ENCODE measurements at places on chromosomes 1 and 21.

DNA sequence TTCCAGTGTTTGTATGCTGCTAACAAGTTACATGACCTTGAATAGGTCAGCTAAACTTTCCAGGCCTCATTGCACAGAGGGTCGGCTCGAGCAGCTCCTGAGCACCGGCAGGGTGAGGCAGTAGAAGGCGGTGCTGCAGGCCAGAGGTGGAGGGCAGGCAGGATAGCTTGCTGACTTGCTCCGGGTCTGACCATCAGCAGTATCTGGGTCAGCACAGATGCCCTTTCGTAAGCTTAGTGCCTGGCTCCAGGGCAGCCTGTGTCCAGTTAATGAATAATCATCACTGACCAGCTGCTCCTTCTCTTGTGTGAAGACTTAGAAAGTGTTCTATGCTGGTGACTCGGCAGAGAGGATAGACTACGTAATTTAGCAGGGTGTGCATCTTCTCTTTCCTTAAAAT is 6.9 kb downstream of the MAPKAPK2 start:
- no peak overlapping the region for H3K4me3 ChIP-seq
- peaks cover 10% of the 10 kb centered on the region for H3K4me1 ChIP-seq
- no peaks in the 10 kb centered on the region for H3K27me3 ChIP-seq
- no peak overlapping the region for H3K27ac ChIP-seq

GRCh38 chr21:35189077-35189863 is 140.2 kb upstream of the RUNX1 start:
- no peak overlapping the region for H3K27ac ChIP-seq
- no peaks in the 10 kb centered on the region for H3K27me3 ChIP-seq

DNA sequence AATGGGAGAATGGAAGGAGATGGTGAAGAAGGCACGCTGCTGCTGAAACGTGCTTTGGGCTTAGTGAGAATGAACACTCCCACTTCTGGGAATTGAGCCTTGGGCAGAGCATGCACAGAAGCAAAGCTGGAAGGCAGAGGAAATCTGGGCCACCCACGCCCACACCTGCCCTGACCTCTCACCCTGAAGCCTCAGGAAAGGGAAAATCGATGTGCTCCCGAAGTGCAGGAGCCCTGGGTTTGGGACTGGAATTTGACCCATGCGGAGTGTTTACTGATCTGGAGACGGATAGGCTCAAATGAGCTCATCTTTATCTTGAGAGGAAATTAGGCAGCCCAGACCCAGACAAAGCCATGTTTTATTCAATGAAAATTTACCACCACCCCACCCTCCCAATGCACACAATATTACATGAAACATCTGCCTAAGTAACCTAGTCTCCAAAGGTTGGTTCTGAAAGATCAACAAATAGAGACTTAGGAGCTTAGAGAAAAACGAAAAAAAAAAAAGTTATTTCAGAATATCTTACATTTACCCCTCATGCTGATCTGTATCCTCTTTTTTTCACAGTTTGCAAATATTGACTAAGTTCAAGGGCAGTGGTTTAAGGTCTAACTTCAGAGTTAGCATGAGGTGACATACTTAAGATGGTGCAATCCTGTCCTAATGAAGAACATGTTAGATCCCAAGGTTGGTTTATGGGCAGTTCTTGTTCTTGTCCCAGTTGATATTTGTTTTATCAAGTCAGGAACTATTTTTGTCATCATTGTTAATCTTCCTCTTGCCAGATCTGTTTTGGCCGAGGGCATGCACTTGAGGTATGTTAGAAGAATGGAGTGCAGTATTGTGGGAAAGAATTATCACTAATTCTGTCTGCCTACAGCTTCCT is 63.0 kb downstream of the PROX1 start:
- no peaks in the 10 kb centered on the region for H3K27me3 ChIP-seq
- no peak overlapping the region for H3K4me3 ChIP-seq

GRCh38 chr1:51924455-51924854 is 45.9 kb upstream of the NRDC start:
- H3K27me3 ChIP-seq, result no peaks in the 10 kb centered on the region
- no peaks in the 10 kb centered on the region for H3K4me1 ChIP-seq
- no peak overlapping the region for H3K27ac ChIP-seq
- no peaks in the 10 kb centered on the region for H3K36me3 ChIP-seq
- DNase-seq, result no peak

GRCh38 chr1:8137481-8138244 is 111.6 kb upstream of the ERRFI1 start:
- no peak overlapping the region for H3K4me3 ChIP-seq
- DNase-seq, result no peak
- H3K36me3 ChIP-seq, result no peaks in the 10 kb centered on the region
- no peaks in the 10 kb centered on the region for H3K4me1 ChIP-seq
- no peaks in the 10 kb centered on the region for H3K27me3 ChIP-seq
- H3K27ac ChIP-seq, result no peak overlapping the region

DNA sequence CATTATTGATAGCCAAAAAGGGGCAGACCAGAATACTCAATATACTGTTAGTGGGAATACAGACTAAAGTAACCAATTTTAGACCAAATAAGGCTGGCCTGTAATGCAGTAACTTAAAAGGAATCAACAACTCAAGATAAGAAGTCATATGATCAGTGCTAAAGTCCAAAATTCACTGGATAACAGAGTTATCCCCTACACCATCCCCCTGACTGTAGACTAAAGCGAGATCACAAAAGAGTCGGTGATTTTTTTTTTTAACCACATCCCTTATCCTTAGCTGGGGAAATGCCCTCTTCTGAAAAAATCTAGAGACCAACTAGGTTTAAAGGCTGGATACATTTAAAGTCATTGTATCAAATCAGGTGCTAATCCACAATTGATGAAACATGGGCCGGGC is 7.7 kb downstream of the UBR4 start:
- H3K27me3 ChIP-seq, result no peaks in the 10 kb centered on the region
- H3K36me3 ChIP-seq, result peaks cover 38% of the 10 kb centered on the region
- H3K27ac ChIP-seq, result no peak overlapping the region
- H3K4me3 ChIP-seq, result no peak overlapping the region
- H3K4me1 ChIP-seq, result peaks cover 4% of the 10 kb centered on the region

- no peak overlapping the region for H3K4me3 ChIP-seq
- DNase-seq, result no peak
- no peak overlapping the region for H3K27ac ChIP-seq
- H3K27me3 ChIP-seq, result no peaks in the 10 kb centered on the region
These were observed 2.1 kb downstream of the TIE1 start for GRCh38 chr1:43302721-43303470.

GRCh38 chr1:24364975-24365678 is 46.0 kb downstream of the GRHL3 start:
- H3K36me3 ChIP-seq, result no peaks in the 10 kb centered on the region
- no peaks in the 10 kb centered on the region for H3K27me3 ChIP-seq
- DNase-seq, result no peak

DNA sequence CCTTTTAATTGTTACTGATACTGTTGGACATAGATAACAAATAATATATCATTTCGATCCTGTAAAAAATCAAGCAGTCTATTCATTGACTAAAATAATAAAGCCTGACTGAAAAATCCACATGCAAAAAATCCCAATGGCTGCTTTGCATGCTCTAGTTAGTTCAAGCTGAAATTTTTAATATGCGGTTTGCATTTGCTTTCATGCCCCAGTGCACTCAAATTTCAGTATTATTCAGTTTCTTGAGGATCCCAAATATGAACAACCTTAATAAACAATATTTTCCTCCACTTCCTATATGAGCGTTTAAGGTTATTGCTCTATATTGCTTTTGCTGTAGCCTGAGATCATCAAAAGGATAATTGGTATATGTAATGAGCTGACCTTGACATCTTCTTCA is 75.1 kb upstream of the DPH5 start:
- H3K36me3 ChIP-seq, result no peaks in the 10 kb centered on the region
- no peak overlapping the region for H3K27ac ChIP-seq
- DNase-seq, result no peak

DNA sequence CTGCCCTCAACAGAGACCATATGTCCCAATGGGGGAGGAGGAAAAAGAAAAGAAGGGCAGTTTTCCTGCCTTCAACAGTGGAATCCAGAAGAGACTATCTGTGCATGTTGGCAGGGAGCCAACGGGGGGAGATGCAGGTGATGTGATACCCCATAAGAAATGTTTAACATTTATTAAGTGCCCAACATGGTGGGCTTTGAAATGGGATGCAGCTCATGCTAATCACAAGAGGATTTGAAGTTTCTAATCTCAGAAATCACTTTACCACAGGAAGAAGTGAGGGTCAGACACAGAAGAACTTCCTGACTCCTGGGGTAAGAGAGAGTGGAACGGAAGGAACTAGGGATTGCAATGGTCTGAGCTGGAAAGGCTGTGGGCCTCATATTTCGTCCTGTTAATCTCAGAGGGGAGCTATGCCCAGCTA is 16.2 kb downstream of the CSRP1 start:
- H3K27me3 ChIP-seq, result no peaks in the 10 kb centered on the region
- H3K4me1 ChIP-seq, result no peaks in the 10 kb centered on the region
- DNase-seq, result no peak
- H3K36me3 ChIP-seq, result peaks cover 74% of the 10 kb centered on the region
- no peak overlapping the region for H3K4me3 ChIP-seq

DNA sequence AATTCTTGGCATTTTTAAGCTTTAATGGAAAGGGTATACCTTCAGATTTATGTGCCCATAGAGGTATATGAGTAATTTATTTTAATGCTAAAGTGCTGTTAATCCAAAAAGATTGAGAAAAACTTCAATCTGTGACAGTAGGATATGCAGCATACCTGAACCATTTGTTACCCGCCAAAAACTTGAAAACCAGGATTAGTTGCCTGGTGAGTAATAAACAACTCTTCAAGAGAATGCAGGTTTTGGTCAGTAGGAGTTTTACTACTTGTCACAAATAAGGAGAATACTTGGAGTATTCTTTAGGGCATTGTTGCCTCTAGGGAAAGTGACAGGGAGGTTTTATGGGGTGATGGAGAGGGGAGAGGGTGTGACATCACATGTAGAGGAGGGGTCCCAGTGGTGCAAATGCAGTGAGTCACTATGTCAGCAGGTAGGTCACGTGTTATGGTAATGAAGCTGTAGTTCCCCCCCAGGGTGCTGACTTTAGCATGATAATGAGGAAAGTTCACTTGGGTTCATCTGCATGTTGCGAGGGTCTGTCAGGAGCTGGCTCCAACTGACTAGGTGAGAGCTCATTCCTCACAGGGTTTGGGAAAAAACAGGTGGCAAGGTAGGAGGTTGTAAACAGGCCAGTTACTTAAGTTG is 23.1 kb downstream of the USP25 start:
- no peak overlapping the region for H3K4me3 ChIP-seq
- DNase-seq, result no peak
- H3K36me3 ChIP-seq, result no peaks in the 10 kb centered on the region
- peaks cover 11% of the 10 kb centered on the region for H3K4me1 ChIP-seq
- H3K27me3 ChIP-seq, result no peaks in the 10 kb centered on the region
- H3K27ac ChIP-seq, result no peak overlapping the region

DNA sequence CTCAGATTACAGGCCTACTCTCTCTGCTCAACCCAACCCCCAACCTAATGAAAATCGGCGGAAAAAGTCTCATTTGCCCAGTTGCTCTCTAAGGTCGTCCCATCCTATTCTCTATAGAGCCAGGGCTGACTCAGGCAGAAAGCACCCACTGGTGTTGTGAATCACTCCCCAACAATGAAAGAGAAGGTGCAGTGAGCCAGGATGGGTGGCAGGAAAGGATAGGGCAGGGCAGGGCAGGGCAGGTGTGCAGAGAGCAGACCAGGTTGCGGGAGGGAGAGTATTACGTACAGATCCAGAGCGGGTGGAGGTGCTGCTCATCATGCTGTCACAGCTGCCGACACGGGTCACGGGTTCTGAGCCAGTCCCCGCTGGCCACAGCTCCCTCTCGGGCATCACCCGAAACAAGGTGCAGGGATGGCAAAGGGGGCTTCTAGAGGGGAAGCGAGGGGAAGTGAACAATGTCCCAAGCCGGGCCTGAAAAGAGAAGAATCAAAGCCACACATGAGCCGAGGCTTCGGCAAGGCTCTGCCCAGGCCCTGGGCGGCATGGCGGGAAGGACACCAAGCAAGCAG is 5.3 kb downstream of the C1orf116 start:
- H3K4me3 ChIP-seq, result no peak overlapping the region
- H3K27me3 ChIP-seq, result peaks cover 3% of the 10 kb centered on the region
- no peak for DNase-seq

DNA sequence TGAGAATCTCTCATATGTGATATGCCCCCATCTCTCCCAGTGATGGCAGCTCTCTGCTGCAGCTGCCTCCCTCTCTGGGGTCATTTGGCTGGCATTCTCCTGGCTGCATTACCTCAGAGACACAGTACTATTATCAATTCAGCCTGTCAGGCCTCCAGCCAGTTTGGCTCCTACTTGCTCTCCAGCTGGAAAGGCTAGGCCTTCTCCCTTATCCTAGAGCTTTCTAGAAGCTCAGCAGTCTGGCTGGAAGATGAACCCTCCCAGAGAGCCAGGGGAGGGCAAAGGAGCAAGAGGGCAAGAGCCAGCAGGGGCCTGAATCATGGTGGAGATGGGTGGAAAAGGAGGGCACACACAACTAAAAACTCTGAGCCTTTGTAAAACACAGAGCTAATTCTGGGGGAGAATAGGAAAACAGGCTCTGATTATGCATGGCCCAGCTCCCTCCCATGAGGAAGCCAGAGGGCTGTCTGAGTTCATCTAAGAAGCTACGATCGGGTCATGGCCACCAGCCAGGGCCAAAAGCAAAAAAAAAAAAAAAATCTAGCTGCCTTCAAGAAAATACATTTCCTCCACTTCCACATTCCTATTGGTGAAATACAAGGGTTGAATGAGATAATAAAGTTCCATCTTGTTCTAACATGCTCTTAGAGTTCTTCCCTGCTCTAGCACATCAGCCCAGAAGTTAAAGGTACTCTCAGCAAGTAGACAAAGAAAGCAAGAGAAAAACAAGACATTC is 8.8 kb downstream of the LAMB3 start:
- no peaks in the 10 kb centered on the region for H3K27me3 ChIP-seq
- H3K4me3 ChIP-seq, result no peak overlapping the region
- DNase-seq, result no peak
- H3K36me3 ChIP-seq, result no peaks in the 10 kb centered on the region
- no peak overlapping the region for H3K27ac ChIP-seq

DNA sequence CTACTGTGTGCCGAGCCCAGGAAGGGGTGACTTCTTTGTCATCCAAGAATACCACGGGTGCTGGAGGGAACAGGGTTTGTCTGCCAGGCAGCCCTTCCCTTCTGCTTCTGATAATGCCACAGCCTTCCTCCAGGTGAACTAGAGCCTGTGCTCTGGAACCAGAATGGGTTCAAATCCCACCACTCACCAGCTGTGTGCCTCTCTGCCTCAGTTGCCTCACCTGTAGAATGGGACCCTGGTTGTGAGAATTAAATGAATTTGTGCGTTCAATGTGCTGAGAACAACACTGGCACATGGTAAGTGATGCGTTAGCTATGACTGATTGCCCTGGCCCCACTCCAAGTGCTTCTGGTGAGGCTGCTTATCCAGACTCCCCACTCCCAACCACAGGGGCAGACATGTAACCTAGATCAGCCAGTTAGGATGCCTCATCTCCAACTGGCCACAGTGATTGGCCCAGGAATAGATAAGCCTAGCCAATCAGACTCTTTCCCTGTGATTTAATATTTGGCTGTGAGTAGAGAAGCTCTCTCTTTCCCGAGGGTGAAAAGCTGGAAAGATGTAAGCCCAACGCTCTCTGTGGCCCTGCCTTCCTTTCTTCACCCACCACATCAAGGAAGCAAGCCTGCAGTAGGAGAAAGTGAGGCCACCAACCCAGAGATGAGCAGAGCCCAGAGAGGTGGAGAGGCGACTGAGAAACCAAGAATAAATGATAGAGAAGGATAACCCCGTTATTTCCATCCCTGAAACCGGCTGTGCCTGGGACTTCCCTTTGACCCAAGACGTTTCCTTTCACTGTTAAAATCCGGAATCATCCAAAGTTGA is 20.8 kb upstream of the LAPTM5 start:
- H3K27ac ChIP-seq, result no peak overlapping the region
- no peaks in the 10 kb centered on the region for H3K27me3 ChIP-seq
